ENCODE measurements at places on chromosomes 6 and 20.

DNA sequence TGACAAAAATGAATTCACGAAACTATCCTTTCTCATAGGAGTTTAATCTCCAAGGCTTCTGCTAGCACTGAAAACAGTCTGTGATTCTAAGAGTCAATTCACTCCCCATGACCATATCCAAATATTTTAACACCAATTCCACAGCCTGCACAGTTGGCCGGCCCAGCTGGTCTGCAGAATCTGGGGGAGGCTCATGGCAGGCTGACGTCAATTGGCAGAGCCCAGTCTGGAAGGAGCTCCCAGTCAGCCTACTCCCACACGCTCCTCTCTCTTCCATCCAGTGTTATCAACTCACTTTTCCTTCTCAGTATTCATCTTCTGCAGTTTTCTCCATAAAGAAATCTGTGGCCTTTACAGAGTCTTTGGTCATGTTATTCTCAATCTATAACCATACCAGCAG is 111.0 kb downstream of the TBXT start:
- no peak for DNase-seq

DNA sequence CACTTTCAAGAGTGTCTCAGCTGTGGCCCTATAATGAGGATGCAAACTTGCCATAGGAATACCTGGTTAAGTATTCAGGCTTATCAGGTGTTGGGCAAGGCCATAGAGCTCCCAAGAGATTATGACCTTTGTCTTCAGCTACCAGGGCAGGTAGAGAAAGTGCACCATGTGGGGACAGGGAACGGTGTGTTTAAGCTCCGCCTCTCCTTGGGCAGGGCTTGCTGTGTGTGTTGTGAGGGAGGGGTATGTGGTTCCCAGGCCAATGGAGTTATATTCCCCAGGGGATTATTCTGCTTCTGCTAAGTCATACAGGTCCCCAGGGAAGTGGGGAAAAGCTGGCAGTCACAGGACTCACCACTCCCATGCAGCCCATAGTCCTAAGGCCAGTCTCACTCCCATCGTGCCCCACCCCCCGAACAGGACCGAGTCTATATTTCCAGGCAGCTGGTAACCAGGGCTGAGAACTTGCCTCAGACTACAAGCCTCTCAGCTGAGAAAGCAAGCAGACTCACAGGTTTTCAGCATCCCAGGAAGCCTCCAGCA is 660.2 kb downstream of the HTR1B start:
- DNase-seq: no peak

DNA sequence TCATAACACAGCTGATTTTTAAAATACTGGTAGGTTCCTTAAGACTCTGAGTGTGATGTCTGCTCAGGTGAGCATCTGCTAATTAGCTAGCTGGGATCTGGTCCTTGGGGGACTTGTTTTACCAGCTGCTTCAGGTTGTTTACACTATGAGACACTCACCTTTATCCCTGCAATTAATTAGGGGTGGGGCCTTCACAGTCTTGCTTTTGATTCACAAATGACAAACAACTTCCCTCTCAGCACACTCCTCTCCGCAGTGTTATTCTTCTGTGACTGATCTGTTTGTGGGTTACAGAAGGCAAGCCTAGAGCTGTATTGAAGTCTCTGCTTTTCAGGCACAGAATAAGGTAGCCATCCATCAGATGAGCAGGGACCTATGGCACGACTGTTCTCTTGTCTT is 62.0 kb upstream of the CD83 start:
- no peak for DNase-seq

GRCh38 chr6:3625980-3626563 is 125.4 kb downstream of the PXDC1 start:
- no peak for DNase-seq

DNA sequence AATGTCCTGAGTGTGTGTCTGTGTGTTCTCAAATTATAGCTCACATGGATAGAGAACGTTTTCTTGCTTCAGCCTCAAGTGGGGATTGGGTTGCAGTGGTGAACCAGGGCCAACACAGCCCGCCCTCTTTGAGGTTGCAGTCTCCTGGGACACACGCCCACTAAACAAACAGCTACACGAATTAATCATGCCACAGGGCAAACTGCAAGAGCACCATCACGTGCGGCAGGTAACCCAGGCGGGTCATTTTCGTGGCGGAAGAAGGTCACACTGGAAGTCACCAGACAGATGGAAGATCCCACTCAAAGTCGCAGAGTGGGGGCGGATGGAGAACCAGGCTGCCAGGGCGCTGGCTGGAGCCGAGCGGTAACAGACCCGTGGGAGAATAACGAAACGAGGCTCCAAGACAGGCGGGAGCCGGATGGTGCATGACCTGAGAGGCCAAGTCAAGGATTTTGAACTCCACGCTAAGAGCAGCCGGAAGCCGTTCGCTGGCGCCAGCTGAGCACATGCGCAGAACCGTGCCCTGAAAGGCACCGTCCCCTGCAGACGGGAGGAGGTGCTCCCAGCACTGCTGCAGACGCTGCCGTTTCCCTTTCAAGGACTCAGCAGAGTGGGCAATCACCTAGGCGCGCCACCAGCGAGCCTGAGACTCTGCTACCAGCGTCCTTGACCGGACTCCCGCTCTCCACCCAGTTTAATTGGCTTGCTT is 10.7 kb downstream of the DLL1 start:
- DNase-seq: no peak

DNA sequence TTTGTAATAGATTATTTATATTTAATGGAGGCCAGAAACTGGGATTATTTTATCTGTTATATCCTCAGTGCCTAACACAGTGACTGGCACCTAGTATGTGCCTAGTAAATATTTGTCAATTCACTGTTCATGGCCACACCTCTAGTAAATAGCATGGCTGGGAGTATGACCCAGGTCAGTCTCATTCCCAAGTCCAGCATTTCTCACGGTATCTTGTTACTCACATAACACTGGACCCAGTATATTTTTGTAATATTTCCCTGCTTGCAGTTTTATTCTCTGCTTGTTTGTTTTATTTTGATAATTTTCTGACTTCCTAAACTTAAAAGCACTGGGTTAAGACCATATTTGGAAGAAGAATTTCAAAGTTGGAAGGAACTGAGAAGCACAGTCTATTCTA is 47.7 kb downstream of the CTNNBL1 start:
- DNase-seq: no peak

- DNase-seq: no peak
These were observed 29.6 kb downstream of the BACH2 start for GRCh38 chr6:90266905-90267621.

- no peak for DNase-seq
These were observed 1438.5 kb downstream of the GRIK2 start for GRCh38 chr6:102832021-102832420.

GRCh38 chr6:164359441-164359840 is 944.9 kb downstream of the QKI start:
- no peak for DNase-seq

- DNase-seq: no peak
These were observed 9.1 kb downstream of the BCL2L1 start for GRCh38 chr20:31713312-31714273.

DNA sequence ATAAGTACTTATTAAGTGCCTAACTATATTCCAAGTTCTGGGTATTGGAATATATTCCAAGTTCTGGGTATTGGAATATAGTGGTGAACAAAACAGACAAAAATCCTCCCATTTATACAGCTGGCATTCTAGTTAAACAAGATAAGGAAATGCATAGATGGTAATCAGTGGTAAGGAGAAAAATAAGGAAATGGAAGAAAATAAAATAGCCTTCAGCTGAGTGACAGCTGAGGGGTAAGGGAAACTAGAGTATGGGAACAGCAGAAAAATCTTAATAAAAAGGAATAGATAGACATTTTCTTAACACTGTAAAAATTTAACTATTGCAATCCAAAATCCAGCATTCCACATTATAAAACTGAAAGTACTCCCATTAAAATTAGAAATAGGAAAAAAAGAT is 17.2 kb upstream of the WFDC10A start:
- no peak for DNase-seq

- DNase-seq: no peak
These were observed 268.5 kb upstream of the QKI start for GRCh38 chr6:163146036-163146435.

GRCh38 chr6:90187437-90188121 is 109.1 kb downstream of the BACH2 start:
- no peak for DNase-seq

- no peak for DNase-seq
These were observed 8.1 kb upstream of the HBS1L start for GRCh38 chr6:135062735-135063134.

- DNase-seq: no peak
These were observed 70.4 kb upstream of the SMIM28 start for GRCh38 chr6:138307352-138307751.

GRCh38 chr6:1424306-1424927 is 35.0 kb downstream of the FOXF2 start:
- no peak for DNase-seq

- DNase-seq: no peak
These were observed 702 bp downstream of the ETV7 start for GRCh38 chr6:36386495-36387439.

DNA sequence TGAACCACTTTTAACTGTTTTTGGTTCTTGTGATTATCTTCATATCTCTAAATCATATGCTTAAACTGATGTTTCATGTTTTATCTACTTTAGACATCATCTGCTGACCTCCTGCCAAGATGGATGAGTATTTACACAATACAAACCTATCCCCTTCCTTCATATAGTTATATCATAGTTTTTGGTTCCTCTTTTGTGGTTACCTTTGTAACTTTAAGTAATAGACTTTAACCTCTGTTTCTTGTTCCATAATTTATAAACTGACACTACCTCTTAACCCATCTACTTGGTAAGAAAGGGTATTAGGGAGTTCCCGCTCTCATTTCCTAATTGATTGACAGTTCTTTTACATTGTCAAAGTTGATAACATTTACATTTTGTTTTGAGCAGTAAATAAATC is 11.9 kb downstream of the PCMT1 start:
- DNase-seq: no peak

GRCh38 chr20:10064611-10065010 is 29.8 kb downstream of the ANKEF1 start:
- DNase-seq: no peak

GRCh38 chr6:37354526-37355384 is 972 bp downstream of the RNF8 start:
- DNase-seq: peak; percentile 17

DNA sequence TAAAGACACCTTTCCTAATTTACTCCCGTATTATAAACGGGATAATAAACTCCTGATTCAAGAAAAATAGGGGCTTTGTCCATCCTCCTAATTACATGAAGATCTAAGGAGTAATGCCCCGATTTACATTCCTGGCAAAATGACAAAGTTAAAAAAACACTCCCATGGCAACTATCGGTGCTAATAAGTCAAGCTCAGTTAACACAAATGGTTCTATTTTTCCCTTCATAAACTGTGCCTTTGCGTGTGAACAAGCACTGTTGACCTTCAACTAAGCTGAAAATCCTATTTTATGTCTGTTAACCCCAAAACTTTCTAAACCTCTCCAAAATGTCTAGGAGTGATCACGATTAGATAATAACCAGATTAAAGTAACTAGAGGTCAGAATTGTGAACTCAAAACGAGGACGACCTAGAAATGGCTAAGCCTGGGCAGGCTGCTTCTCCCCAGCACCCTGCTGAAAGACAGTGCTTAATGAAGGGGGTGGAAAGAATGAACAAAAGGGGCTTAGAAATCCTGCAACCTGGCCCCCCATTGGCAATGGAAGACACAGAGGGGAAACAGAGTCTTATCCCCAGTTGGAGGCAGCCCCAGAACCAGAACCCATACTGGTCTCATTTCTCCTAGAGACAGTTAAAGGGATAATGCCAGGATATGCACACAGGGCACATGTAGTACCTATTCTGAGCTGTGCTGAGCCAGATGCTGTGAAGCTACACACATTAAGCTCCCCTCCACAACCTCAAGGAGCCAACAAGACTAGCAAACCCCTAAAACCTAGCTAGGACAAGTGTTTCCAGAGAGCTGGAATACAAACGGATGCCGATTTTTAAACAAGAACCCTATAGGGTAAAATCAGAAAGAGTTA is 23.0 kb downstream of the SLC23A2 start:
- no peak for DNase-seq

DNA sequence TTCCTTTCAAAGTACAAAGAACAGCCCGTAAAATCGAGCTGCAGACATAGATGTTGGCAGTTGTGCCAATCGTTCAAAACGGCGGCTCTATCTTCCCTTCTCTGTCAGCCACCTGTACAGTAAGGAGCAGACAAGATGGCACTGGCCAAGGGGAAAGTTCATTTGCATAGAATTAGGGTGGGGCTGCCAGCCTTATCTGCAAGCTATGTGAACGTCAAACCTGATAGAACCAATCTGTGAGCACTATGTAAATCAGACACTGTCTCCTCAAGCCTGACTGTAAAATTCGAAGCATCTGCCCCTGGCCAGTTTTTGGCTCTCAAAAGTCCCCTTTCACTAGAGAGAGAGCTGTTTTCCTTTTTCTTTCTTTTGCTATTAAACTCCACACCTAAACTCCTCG is 374.5 kb downstream of the EPM2A start:
- DNase-seq: no peak

DNA sequence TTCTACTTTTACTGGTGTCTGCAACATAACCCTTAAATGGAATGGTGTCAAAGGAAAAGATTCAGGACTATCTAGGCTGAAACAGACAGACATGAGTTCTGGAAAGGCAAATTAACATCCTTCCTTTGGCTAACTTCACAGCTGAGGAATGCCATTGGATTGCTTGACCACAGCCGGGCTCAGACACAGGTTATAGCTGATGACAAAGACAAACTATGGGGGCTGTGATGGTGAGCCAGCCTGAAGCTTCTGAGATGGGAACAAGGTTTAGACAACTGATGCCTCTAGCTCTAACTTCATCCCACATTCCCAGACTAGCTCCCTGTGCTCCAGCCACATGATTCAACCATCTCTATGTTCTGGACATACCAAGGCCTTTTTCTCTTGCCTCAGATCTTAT is 15.3 kb downstream of the POLR1C start:
- no peak for DNase-seq

DNA sequence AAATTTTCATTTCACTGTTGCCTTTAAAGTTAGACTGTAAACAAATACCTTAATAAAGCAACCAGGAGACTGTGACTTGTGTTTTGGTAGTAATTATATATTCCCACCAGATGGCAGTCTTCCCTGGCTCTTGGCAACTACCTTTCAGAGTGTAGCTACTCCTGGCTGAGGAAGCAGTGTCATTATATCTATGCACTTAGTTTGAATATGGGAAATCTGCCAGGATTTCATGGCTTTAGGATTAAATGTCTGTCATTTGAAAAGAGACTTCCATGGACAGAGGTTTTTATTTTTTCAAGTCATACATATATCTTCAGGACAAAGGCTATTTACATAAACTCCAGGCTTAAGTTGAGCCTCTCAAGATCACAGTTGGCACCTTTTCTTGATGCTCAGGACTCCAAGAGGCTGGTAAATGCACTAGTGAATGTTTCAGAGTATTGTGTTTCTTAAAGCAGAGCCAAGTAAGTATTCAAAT is 160.1 kb downstream of the C6orf58 start:
- DNase-seq: no peak

Measured in activated T-cell treated with anti-CD3 and anti-CD28 coated beads for 48 hours (primary cell).